NCI-H226 (cell line): ENCODE measurements at places on chromosomes 1 and 21.

- no peak for DNase-seq
Measured at GRCh38 chr1:14403961-14404645, 194.4 kb upstream of the KAZN start.

- no peak for DNase-seq
Measured at GRCh38 chr1:155205035-155205434, 2.7 kb downstream of the THBS3 start.

DNA sequence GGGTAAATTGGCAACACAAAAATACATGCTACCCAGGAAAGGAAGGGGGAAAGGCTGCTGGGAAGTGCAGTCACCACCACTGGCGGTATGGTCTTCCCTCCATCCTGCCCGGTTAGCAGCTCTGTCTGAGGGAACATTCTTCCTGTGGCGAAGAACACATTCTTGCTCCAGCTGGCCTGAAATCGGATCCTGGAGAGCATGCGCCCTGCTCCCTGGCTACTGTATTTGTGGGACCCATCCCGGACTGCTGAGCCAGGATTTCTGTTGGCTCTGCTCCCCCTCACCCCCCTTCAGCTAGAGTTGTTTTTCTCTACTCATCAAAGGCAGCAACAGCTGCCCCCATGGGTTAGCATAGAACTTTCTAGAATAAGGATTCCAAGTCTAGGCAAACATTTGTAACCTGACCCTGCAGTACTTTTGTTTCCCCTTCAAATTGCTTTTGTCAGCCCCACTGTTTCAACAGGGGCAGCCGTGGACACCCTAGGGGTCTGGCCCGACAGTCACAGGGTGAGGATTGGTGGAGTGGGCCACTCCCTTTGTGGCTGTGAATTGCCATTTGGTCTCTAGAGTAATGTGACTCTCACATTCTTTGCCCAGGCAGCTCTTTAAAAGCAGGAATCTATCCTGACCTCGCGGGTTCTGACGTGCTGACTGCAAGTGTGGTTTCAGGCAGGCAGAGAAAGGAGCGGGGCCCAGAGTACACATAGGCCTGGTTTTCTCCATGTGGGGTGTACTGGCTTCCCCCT, 157.7 kb downstream of the TOMM20 start:
- no peak for DNase-seq

- DNase-seq = no peak
Measured at GRCh38 chr1:245693116-245693793, 538.5 kb downstream of the KIF26B start.

- no peak for DNase-seq
Measured at GRCh38 chr1:88581703-88582102, 102.4 kb upstream of the PKN2 start.

- no peak for DNase-seq
Measured at GRCh38 chr1:16026723-16027484, 5.1 kb downstream of the CLCNKA start.

DNA sequence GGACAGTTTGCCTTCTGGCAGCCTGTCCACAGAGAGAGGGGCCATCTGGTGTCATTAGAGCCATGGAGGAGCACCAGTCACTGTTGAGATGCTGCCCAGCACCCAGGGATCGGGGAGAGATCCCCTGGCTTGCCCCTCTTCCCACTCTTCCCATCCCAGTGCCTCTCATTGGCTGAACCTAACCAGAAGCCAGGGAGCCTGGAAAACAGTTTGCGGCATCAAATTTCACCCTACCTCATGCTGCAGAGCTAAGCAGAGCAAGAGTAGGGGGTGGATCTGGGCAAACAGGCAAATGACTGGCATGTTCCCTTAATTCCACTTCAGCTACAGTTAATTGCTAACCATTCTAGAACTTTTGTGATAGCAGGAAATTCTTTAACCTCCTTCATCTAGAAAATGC, 19.1 kb downstream of the TRAF5 start:
- no peak for DNase-seq

- DNase-seq = no peak
Measured at GRCh38 chr1:156608036-156608674, 6.9 kb upstream of the GPATCH4 start.

GRCh38 chr21:39258207-39258606, 55.2 kb downstream of the BRWD1 start:
- DNase-seq = no peak

DNA sequence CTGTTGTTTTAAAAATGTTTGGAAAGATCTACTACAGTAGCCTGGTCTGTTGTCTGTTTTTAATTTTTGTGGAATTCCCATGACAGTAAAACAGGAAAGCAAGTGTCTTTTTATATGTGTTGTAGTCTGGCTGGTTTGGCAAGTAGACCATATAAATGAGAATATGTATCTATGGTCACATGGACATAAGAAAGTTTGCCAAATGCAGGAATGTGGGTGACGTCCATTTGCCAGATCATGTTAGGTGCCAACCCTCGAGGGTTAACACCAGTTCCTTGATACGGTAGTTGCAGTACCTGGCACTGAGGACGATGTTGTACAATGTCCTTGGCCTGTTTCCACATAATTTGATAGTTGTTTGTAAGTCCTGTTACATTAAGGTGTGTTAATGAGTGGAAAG, 6.2 kb downstream of the DAP3 start:
- DNase-seq = no peak
